ENCODE measurements at places on chromosomes 1 and 21.

DNA sequence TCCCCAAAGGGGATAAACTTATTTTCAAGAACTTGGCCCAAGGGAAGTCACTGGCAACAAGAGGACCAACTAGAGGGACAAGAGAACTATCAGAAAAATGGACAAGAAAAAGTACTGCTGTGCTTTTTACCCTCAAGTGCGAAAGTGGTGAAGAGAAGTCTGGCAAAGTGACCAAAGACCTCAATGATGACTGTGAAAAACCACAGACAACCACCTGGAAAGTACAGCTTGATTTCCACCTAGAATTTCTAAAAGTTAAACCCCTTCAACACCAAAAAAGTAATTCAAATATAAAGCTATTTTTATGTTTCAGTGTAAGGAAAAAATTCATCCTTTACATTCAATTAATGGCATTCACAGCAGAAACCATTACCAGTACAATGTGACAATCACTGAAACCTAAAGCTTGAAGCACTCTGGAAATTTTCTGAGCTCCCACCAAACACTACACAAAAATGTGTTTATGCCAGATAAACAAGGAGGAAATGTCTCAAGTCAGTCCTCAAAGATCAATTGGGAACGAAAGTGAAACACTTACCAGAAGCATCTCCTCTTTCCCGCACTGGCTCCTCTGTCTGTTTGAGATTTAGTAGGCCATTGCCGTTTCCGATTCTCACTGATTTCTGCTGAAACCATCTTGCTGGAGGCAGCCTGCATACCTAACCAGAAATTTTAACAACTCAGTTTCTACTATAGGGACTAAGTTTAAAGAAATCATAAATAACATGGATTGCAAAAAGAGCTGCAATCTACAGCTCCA, 8.3 kb downstream of the SDE2 start:
- DNase-seq: no peak

- DNase-seq: no peak
Measured at GRCh38 chr1:223421676-223422075, 28.5 kb downstream of the CCDC185 start.

DNA sequence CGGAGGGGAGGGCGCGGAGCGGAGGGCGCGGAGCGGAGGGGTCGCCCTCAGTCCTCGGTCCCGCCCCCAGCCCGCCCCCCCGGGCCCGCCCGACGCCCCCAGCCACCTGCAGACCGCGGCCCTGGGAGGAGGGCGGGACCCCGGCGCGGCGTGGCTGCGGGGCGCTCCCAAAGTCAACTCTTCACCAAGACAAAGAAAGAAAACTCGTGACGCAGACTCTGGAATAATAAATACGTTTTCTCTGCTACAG, 1.2 kb downstream of the HES4 start:
- DNase-seq: no peak

DNA sequence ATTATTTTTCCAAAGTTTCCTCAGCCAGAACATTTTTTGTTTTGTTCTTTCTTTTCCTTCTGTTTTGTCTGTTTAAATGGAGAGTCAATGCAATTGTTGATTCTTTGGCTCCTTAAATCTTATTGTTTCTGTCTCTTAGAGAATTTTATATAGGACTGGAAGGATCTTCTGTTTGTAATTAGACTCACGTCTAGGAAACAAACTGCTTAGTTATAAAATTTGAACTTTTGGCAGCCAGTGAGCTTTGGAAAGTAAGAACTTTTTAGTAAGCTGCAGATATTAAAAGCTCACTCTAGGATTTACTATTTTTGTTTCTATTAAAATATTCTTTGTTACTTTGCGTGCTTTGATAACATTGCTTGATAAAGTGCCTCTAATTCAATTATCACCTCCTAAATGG, 109.8 kb upstream of the HNRNPU start:
- no peak for DNase-seq

- peak; percentile 87 for DNase-seq
Measured at GRCh38 chr1:202283991-202284390, 57.7 kb downstream of the UBE2T start.

GRCh38 chr1:155889566-155889965, 21.6 kb downstream of the RIT1 start:
- peak; percentile 58 for DNase-seq

GRCh38 chr1:152968248-152968647, 2.2 kb upstream of the SPRR4 start:
- DNase-seq: no peak

DNA sequence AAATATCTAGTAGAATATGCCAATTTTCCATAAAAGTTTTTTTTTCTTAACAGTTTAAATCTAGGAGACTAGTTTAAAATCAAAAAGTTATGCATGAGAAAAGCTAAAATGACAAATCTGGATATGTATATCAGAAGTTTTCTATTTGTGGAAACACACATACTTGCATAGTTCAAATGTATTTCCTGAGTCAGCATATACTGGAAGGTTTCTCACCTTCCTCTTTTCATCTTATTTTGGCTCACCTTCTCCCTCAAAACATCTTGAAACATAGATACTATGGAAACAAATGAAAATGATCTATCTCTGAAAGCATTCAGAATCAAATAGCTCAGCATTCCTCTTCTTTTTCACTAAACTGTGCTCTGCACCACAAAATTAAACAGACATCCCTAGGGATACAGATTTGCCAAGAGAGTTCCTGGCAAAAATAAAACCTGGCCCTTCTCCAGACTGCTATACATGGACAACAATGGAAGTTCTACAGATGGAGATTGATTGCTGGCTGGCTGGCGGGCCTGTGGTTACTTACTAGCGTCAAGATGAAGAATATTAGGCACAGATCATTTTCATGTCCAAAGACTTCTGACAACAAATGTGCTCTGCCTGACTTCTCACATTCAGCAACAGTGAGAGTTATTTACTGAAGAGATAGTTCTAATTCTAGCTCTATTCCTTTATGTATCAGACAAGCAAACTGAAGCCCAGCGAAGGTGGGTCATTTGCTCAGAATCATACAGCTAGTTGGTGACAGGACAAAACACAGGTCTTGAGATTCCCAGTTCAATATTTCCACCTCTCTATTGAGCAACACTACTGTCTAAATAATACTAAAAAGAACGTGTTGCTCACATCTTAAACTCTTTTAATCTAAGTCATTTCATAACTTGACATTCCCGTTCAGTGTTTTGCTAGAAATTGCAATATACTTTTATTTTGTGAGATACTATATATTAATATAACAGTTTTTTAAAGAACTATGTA, 26.6 kb downstream of the DIPK1A start:
- peak; percentile 37 for DNase-seq

- no peak for DNase-seq
Measured at GRCh38 chr1:4428711-4429110, 225.7 kb upstream of the AJAP1 start.

- no peak for DNase-seq
Measured at GRCh38 chr21:36710729-36711048, 11.8 kb downstream of the SIM2 start.

- DNase-seq: no peak
Measured at GRCh38 chr21:34202553-34203372, 129.4 kb downstream of the MRPS6 start.

- no peak for DNase-seq
Measured at GRCh38 chr1:39538531-39539251, 37.9 kb downstream of the PABPC4 start.

GRCh38 chr1:186073697-186074096, 301.4 kb downstream of the TPR start:
- no peak for DNase-seq

- no peak for DNase-seq
Measured at GRCh38 chr1:114224196-114224907, 70.7 kb upstream of the SYT6 start.

GRCh38 chr1:22930240-22930912, 42.3 kb downstream of the LACTBL1 start:
- DNase-seq: peak; percentile 49

DNA sequence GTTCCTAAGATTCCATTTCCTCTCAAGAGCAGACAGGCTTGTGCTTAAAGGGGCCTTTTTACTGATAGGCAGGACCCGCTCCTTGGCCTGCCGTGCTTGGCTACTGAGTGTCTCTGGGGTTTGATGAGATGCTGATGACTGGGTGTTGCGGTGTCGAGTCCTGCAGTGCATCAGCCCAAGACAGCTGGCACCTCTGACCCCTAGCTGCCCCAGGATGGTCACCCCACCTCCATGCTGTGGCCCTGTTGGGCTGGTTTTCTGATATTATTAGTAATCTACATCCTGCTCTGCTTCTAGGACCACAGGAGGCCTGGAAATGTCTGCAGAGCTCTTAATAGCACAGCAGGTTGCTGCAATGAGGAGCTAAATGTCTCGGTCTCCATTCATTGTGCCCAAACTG, 28.7 kb downstream of the LRRC71 start:
- DNase-seq: no peak

GRCh38 chr1:165290148-165290547, 66.4 kb downstream of the LMX1A start:
- peak; percentile 1 for DNase-seq

- DNase-seq: peak; percentile 95
Measured at GRCh38 chr21:41615613-41616012, 107.7 kb upstream of the TMPRSS2 start.

GRCh38 chr1:206514813-206515387, 7.6 kb downstream of the RASSF5 start:
- no peak for DNase-seq

GRCh38 chr1:208173749-208174148, 70.4 kb downstream of the PLXNA2 start:
- no peak for DNase-seq

- no peak for DNase-seq
Measured at GRCh38 chr21:28160378-28160777, 832.3 kb downstream of the LTN1 start.

GRCh38 chr1:239053279-239053678, 333.1 kb upstream of the CHRM3 start:
- DNase-seq: no peak

DNA sequence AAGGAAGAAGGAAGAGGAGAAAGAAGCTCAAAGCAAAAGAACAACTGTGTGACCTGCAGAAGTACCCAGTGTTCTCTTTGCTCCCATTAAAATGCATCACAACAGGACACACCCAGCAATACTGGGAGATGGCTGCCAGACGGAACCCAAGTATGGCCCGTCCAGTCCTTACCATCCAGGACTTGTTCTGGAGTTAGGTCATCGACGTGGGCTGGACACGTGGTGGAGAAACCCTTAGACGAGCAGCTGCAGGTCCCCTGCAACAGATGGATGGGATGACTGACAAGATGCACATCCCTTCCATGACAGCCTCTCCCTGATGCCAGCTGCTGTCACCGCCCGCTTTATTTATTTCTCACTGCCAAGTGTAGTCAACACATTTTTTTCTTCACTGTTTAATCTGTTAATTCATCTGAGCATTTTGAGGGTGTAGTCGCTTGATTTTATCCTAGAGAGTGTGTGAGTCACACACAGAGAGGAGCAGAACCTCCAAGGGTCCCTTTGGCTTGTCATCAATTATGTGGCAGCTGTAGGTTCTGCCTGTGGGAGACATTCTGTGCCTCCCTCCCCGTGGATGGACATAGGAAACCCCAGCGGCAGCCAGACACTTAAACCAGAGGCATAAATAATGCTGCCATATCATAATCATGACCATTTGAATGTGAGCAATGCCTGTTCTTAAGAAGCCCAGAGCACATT, 80.9 kb downstream of the ABCA4 start:
- DNase-seq: peak; percentile 60
